ENCODE measurements at places on chromosomes 12 and 14. TPM values are rescaled to one million over a fixed set of nuclear protein-coding genes. Genes with fewer than 3 reads are reported as not detected.

REP15 gene
- 3.1 TPM for total RNA-seq

KRT7 gene
- total RNA-seq = 14.7 TPM

OR6C74 gene
- total RNA-seq = not detected

DPPA3 gene
- not detected for total RNA-seq

SARNP gene
- 61.4 TPM for total RNA-seq

LYZ gene
- 10.8 TPM for total RNA-seq

FGD6 gene
- total RNA-seq = 16.9 TPM

DNA sequence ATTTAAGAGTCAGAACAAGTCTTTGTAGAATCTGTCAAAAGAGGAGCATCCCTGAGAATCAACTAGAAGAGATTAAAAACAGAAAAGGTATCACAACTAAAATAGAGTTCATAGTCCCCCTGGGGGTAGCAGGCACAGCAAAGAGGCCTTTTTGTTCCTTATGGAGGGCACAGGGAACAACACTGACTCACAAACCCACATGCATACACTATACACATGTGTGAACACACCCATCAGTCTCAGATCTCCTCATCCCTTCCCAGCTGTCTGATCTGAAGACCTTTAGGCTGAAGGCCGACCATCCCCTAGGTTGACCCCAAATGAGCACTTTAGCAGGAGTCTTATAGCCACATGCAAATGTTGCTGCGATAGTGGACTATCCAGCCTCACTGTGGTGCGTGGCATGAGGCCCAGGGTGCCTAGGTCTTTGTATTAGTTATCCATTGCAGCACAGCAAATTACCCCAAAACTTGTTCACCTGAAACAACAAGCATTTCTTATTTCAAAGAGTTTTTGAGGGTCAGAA is 236.7 kb upstream of the EGLN3 start:
- no peak for DNase-seq
- no peak overlapping the region for H3K27ac ChIP-seq
- no peaks in the 10 kb centered on the region for H3K36me3 ChIP-seq
- no peaks in the 10 kb centered on the region for H3K27me3 ChIP-seq
- no peaks in the 10 kb centered on the region for H3K4me1 ChIP-seq
- no peak overlapping the region for H3K4me3 ChIP-seq

DNA sequence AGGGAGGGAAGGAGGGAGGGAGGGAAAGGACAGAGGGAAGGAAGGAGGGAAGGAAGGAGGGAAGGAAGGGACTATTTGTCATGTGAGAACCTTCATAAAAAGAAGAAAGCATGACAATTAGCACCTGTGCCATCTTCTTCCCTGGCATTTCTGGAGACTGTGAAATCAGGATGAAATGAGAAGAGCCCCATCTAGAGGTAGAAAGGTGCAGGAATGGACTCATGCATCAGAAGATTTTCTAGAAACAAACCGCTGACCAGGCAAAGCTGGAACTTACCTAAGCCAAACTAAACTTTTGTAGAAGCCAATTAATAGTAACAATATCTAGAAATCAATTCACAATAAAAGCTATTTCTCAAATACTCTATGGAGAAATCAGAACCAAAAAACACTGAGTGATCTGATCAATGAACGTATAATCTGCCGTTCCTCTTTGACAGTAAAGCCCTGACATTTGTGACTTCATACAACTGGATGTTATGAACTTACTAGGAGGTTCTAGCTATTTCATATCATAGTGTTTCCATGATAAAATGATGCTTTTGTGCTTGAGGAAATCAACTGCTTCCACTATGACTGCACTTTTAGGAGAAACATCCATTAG is 24.4 kb upstream of the CRACR2A start:
- no peak overlapping the region for H3K4me3 ChIP-seq
- no peaks in the 10 kb centered on the region for H3K27me3 ChIP-seq

DNA sequence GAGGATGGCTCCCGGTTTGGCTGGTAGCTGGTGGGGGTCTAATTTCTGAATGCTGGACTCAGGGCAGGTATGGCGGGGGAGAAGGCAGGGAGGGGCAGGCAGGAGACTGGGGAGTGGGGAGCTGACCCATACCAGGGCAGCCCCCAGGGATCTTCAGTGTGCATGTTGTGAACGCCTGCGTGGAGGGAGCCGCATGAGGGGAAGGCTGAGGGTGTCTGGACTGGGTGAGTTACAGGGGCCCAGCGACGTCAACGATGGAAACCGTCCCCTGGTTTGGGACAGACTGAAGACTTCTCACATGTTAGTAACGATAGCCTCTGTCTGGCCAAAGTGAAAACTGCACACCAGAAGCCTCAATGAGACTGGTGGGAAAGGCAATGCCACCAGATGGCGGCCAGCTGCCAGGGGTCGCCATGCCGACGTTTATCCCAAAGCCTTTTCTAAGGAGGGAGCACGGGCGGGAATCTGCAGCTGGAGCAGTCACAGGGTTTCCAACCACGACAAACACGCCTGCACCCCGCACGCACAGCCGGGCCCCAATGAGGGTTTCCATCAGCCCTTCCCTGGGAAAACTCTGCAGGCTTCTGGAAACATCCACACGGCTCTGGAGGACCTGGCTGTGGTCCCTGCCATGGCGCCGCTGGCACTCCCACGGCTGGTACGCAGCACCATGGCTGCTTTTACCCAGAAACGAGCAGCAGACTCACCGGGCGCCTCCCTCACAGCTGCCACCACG is 14.0 kb downstream of the PGAM5 start:
- peaks cover 78% of the 10 kb centered on the region for H3K36me3 ChIP-seq
- no peak overlapping the region for H3K27ac ChIP-seq
- H3K4me3 ChIP-seq = no peak overlapping the region
- DNase-seq = no peak
- H3K4me1 ChIP-seq = no peaks in the 10 kb centered on the region

DNA sequence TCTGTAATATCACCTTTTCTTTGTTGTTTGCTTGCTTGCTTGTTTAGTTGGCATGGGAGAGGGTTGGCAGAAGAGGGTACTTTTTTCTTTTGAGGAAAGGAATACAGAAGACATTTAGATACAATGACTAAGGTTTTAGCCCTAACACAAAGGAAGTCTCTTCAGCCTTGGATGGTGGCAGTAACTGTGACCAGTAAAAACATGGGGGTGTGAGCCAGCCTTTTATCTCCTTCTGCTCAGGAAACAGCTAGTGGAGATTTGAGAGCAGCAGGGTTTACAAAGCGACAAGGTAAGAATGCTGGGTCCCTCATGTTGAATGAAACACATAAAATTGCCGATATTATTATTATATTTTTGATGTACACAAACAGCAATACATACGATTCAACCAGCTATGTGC is 40.4 kb downstream of the SLC8A3 start:
- H3K36me3 ChIP-seq = no peaks in the 10 kb centered on the region
- H3K27ac ChIP-seq = no peak overlapping the region
- DNase-seq = no peak
- H3K4me1 ChIP-seq = no peaks in the 10 kb centered on the region
- H3K27me3 ChIP-seq = no peaks in the 10 kb centered on the region

- H3K27ac ChIP-seq = no peak overlapping the region
- H3K27me3 ChIP-seq = no peaks in the 10 kb centered on the region
- peaks cover 11% of the 10 kb centered on the region for H3K4me1 ChIP-seq
- H3K36me3 ChIP-seq = no peaks in the 10 kb centered on the region
- no peak for DNase-seq
Observed at GRCh38 chr12:112349431-112349830, 32.8 kb downstream of the HECTD4 start.

- no peaks in the 10 kb centered on the region for H3K36me3 ChIP-seq
- no peak overlapping the region for H3K4me3 ChIP-seq
- DNase-seq = no peak
- no peaks in the 10 kb centered on the region for H3K4me1 ChIP-seq
- no peaks in the 10 kb centered on the region for H3K27me3 ChIP-seq
- no peak overlapping the region for H3K27ac ChIP-seq
Observed at GRCh38 chr12:24054416-24054815, 104.9 kb upstream of the SOX5 start.

GRCh38 chr12:93200291-93200917 is 177.3 kb upstream of the NUDT4 start:
- no peak overlapping the region for H3K4me3 ChIP-seq
- H3K4me1 ChIP-seq = no peaks in the 10 kb centered on the region

DNA sequence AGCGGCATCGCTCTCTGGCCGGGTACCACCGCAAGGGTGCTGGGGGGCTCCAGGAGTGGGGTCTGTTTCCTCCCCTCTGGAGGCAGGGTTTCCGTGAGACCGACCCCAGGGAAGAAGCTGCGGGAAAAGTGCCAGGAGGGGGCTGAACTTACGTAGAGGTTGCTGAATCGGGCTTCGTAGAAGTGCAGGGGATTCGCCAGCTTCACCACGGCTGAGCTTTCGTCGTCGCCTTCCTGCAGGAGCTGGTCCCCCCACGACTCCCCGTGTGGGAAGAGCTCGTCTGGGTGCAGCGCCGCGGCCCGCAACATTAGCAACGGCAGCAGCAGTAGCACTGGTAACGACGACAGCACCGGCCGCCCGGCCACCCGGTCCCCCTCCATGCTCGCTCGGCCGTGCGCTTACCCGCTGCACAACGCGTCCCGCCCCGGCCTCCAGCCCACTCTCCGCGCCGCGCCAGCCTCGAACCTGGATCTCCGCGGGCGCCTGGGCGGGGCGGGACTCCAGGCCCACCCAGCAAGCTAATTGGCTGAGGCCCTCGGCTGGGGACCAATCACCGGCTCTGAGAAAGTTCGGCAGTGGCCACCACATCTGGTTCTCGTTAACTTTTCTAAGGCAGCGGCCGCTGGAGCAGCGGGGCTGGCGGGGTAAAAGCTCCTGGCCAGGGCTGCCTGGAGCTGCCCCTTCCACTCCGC is at the start of gene NID2:
Gene NID2, minus strand, starts transcription at position 445 of the 692 bp plus-strand sequence. Its CDS starts 65 bp downstream, at position 380.
- peak; percentile 94 for DNase-seq
- H3K27ac ChIP-seq = peak within 1 kb of the TSS; percentile 89
- H3K4me3 ChIP-seq = peak within 1 kb of the TSS; percentile 67
- no peaks in the 10 kb centered on the region for H3K27me3 ChIP-seq
- no peaks in the 10 kb centered on the region for H3K36me3 ChIP-seq

DNA sequence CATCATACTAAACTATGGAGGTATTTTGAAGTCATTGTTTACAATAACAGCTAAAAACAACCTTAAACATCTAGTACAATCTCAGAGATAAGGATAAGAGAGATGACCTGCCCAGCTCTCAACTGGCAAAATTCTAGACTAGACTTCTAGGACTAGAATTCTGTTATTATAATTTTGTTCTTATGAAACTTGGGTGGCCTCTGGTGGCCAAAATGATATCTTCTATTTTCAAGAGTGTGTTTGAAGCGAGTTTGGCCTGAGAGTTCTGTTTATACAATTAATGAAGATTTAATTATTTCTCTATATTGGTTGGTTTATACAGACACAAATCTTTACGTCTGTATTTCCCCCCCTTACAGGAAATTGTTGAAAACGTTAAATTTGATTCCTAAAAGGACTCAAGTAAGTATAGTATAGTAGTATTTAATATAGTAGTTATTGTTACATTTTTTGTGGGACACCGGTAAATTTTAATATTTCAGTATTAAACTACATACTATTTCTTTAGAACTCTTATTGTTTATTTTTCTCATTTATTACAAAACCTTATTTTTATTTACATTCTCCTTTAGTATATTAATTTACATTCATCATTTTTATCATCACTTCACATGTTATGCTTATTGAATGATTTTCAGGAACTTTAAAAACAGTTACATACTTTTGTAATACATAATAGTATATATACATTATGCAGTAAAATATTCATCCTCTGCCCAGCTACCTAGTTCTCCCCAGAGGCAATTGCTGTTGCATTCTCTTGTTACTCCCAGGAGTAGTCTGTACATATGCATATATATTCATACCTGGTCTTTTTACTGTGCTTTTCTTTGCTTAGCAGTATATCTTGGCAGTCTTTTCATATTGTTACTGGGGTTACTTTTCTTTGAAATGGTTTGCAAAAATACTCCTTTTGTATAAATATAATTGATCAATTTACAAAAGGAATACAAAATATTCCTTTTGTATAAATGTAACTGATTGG is 6.6 kb downstream of the PPHLN1 start:
- no peak for DNase-seq
- no peak overlapping the region for H3K4me3 ChIP-seq
- H3K4me1 ChIP-seq = peaks cover 7% of the 10 kb centered on the region
- no peaks in the 10 kb centered on the region for H3K27me3 ChIP-seq

DNA sequence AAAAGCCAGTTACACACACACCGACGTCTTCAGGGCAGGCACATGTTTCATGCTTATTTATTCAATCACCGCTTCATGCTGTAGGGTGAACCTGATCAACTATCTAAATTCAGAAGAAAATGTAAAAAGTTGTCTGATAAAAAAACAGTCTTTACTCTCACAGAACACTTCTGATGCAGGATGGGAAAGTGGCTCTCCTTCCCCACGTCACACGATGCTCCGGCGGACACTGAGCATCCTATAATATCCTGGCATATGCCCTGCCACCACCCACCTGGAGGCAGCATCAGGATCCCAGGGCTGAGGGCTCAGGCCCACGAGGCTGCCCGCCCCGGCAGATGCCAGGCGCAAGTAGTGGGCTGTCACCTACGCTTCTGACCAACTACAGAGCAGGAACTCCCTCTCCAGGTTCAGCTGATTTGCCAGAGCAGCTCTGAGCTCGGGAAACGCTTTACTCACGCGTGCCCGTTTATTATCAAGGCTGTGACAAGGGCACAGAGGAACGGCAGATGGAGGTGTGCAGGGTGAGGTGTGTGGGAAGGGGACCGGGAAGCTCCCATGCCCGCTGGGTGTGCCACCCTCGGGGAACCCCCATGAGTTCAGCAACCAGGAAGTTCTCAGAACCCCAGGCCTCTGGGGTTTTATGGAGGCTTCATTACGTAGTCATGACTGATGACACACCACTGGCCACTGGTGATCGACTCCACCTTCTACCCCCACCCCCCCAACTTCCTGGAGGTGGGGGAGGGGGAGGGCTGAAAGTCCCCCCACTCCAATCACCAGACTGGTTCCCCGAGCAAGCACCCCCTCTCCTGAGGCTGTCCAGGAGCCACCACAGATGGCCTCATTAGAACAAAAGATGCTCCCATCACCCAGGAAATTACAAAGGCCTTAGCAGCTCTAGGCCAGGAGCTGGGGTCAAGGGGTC is 32.1 kb downstream of the SLC15A4 start:
- no peak overlapping the region for H3K27ac ChIP-seq
- no peak for DNase-seq
- H3K27me3 ChIP-seq = no peaks in the 10 kb centered on the region
- no peak overlapping the region for H3K4me3 ChIP-seq
- H3K36me3 ChIP-seq = peaks cover 44% of the 10 kb centered on the region

DNA sequence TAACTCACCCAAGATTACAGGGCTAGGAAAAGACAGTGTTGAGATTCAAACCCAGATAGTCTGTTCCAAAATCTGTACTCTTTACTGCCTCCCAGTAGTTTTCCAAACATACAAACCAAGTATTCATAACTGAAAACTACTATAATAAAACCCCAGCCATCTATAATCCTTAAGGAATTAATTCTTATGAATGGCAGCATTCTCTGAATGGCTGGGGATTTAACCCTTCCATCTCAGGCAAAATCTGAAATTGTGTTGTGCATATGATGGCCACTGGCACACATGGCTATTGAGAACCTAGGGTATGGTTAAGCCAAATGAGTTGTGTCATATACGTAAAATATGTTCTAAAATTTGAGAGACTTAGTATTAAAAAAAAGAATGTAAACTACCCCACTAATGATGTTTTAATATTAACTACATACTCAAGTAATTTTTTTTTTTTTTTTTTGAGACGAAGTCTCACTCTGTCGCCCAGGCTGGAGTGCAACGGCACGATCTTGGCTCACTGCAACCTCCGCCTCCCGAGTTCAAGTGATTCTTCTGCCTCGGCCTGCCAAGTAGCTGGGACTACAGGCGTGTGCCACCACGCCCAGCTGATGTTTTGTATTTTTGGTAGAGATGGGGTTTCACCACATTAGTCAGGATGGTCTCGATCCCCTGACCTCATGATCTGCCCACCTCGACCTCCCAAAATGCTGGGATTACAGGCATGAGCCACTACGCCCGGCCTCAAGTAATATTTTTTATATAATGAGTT is 16.7 kb downstream of the PPP1R13B start:
- no peaks in the 10 kb centered on the region for H3K27me3 ChIP-seq
- no peaks in the 10 kb centered on the region for H3K36me3 ChIP-seq
- H3K4me3 ChIP-seq = no peak overlapping the region
- H3K27ac ChIP-seq = no peak overlapping the region
- no peak for DNase-seq
- peaks cover 40% of the 10 kb centered on the region for H3K4me1 ChIP-seq

Data from right atrium auricular region (tissue), 2 donors.